Glutamatergic neuron (in vitro differentiated cells): ENCODE measurements at places on chromosomes 3 and 15. TPM values are rescaled to one million over a fixed set of nuclear protein-coding genes. Genes with fewer than 3 reads are reported as not detected.

The GNB5 gene
- 28.4 TPM for total RNA-seq

GRCh38 chr3:160370987-160371857, 27.8 kb downstream of the IFT80 start:
- no peaks in the 10 kb centered on the region for H3K27me3 ChIP-seq
- H3K4me1 ChIP-seq: no peaks in the 10 kb centered on the region
- no peak overlapping the region for H3K4me3 ChIP-seq
- H3K27ac ChIP-seq: no peak overlapping the region

- H3K36me3 ChIP-seq: peaks cover 8% of the 10 kb centered on the region
- no peak overlapping the region for H3K27ac ChIP-seq
- peaks cover 1% of the 10 kb centered on the region for H3K27me3 ChIP-seq
These were observed 35.9 kb upstream of the CHMP2B start for GRCh38 chr3:87191175-87191574.

DNA sequence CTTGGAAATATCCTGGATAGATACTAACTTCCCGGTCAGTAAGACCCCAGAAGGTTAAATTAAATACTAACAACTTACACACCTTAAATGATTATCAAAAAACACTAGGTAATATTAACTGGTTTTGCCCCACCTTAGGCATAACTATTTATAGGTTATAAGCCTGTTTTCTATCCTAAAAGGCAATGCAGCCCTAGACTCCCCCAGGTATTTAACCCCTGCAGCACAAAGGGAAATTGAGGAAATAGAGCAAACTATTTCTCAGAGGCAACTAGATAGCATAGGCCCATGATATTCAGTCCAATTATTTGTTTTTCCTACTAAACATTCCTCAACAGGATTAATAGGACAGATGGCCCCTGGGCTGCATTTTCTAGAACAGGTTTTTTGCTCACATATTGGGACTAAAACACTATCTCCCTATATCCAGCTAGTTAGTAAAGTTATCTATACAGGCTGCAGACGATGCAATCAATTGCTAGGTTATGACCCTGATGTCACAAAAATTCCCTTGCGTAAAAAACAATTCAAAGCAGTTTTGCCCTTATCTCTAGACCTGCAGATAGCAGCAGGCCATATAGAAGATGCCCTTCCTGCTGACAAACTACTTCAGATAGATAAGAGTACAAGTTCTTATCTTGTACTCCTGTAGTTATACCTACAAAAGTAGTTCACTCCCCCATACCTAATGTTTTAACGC, 221.3 kb downstream of the DTWD1 start:
- H3K4me3 ChIP-seq: no peak overlapping the region
- H3K36me3 ChIP-seq: peaks cover 4% of the 10 kb centered on the region
- H3K27ac ChIP-seq: no peak overlapping the region

DNA sequence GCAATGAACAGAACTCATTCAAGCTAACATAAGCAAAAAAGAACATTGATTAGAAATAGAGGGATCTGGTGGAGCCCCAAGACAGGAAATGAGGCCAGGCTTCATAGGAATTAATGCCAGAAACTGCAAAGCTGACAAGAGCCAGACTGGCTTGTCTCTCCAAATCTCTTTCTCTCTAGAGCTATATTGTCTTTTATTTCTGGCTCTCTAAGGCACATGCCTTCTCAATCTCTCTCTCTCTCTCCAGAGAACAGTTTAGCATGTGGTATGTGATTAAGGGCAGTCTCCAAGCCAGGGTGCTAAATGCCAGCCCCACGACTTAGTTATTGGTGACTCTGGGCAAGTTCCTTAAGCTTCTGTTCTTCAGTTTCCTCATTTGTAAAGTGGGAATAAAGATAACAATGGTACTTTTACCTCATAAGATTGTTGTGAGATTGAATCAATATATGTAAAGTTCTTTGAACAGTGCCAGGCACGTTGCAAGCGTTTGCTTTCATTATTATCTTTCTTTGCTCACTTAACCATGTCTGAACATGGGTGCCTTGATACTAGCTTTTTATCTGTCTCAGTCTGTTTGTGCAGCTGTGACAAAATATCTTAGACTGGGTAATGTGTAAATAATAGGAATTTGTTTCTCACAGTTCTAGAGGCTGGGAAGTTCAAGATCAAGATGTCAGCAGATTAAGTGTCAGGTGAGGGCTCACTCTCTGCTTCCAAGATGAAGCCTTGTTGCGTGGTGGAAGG, 123.2 kb downstream of the BDH1 start:
- H3K4me3 ChIP-seq: no peak overlapping the region
- H3K36me3 ChIP-seq: peaks cover 4% of the 10 kb centered on the region
- H3K27ac ChIP-seq: no peak overlapping the region

- no peak overlapping the region for H3K4me3 ChIP-seq
- no peak overlapping the region for H3K27ac ChIP-seq
- H3K27me3 ChIP-seq: no peaks in the 10 kb centered on the region
- DNase-seq: no peak
- H3K36me3 ChIP-seq: no peaks in the 10 kb centered on the region
These were observed 105.8 kb upstream of the C15orf61 start for GRCh38 chr15:67415181-67415580.

DNA sequence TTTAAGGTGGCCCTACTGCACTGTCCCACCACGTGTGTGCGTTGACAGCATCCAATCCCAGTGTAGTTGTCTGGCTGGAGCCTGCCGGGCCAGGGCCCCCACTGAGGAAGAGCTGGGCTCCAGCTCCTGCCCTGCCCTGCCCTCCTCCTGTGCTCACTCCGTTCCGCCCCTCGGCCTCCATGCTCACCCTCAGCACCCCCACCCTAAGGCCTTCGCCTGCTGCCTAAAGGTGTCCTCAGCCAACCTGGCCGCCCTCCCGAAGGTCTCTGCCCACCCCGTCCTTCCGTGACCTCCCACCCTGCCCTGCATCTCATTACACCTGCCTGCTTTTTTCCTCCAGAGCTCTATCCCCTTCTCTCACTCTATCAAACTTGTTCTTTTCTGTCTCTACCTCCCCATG, 118.0 kb downstream of the TPRA1 start:
- no peak for DNase-seq
- no peak overlapping the region for H3K4me3 ChIP-seq
- peaks cover 1% of the 10 kb centered on the region for H3K4me1 ChIP-seq
- H3K27me3 ChIP-seq: peaks cover 5% of the 10 kb centered on the region
- peaks cover 18% of the 10 kb centered on the region for H3K36me3 ChIP-seq
- no peak overlapping the region for H3K27ac ChIP-seq
